CD4-positive, alpha-beta T cell treated with Interleukin-4 for 4 hours (primary cell): ENCODE measurements at places on chromosomes 11 and 22.

- no peak for DNase-seq
These were observed 512 bp upstream of the GRIA4 start for GRCh38 chr11:105609341-105609781.

GRCh38 chr22:34973926-34974325 is 92.0 kb upstream of the ISX start:
- DNase-seq, result no peak

- no peak for DNase-seq
These were observed 2.4 kb downstream of the ALX4 start for GRCh38 chr11:44307340-44308099.

DNA sequence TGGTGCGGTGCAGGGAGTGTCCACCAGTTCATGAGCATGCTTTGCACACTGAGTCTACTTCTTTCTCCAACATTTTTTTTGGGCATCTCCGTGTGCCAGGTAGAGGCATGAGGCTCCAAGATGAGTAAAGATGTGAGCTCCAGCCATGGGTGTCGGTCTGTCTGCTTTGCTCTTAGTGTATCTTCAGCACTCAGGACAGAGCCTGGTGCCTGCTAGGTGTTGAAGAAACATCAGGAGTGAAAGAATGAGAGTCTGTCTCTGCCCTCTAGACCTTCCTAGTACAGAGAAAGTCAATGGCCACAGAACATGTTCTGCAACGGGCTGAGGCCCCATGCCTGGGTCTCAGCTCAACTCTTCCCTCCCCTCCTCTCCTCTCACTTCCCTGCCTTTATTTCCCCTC is 486.5 kb downstream of the TBC1D22A start:
- no peak for DNase-seq

- no peak for DNase-seq
These were observed 37.1 kb upstream of the HORMAD2 start for GRCh38 chr22:30043161-30043560.

GRCh38 chr22:28949788-28950187 is 66.4 kb downstream of the ZNRF3 start:
- no peak for DNase-seq

GRCh38 chr11:83006877-83007330 is 64.8 kb downstream of the RAB30 start:
- DNase-seq, result no peak

- DNase-seq, result no peak
These were observed 24.0 kb upstream of the LMO1 start for GRCh38 chr11:8287703-8288102.

- DNase-seq, result no peak
These were observed 121.7 kb upstream of the CRYBB3 start for GRCh38 chr22:25077964-25078363.

GRCh38 chr11:77522215-77522614 is 48.3 kb upstream of the PAK1 start:
- no peak for DNase-seq

DNA sequence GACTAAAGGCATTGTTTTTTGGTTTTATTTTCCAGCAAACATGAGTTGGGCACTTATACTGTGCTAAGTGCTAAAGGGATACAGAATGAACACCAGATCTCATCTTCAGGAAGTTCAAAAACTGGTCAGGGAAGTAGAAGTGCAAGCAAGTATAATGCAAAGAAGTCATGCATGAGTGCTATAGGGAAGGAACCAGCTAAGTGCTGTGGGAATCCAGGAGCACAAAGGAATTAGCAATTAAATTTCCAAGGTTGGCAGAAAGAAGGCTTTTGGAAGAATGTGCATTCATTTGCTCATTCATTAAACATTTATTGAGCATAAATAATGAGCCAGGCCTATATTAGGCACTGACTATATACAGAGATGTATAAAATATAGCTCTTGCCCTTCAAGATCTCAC is 143.7 kb upstream of the ARHGAP42 start:
- DNase-seq, result no peak

DNA sequence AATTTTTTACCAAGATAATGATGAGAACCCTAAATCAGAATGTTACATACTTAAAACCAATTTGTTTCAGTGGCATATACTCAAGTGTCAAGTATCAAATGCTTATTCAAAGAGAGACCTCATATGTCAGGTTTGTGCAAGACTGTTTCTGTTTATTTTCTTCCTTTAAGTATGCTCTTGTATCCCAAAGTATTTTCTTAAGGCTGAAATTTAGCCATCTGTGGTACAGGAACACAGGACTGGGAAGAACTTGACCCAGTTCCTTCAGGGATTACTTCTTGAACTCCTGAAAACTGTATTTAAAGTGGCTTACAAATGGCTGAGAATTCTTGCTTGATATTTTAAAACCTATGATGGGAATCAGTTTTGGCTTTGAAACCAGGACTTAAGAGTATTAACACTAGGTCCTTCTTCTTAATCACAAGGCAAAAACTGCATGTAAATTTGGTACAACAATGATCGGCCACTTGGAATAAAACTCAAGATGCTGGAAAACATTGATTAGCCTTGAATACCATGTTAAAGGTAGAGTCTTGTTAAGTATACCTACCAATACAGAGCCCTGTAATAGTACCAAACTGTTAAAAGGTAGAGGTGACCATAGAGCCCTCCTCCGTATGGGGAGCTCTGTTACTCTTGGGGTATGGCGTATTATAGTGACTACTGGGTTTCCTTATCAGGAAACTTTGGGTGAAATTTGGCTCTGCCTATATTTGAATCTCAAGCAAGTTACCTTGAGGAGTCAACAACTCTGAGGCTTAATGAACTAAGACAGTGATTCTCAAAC is 95.9 kb downstream of the BLID start:
- DNase-seq, result no peak

DNA sequence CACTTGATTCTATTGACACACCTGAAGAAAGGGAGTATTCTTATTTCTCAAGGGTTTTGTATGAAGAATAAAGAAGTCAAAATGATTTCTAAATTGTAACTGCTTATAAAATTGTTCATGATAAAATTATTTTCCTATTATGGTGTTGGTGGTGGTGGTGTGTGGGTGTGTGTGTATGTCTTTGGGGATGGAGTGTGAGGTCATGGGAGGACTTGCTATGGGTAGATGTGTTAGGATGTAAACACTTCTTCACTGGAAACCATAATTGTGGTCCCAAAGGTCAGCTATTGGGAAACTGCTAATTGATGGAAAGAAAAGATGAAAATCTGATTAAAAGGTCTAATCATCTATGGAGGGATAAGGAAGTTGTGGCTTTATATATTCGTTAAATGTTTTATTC is 5.1 kb downstream of the TRIM22 start:
- DNase-seq, result no peak

- DNase-seq, result no peak
These were observed 628.2 kb downstream of the FAM181B start for GRCh38 chr11:82105331-82105998.

GRCh38 chr22:37647928-37648327 is 8.5 kb downstream of the SH3BP1 start:
- no peak for DNase-seq

- DNase-seq, result no peak
These were observed 33.6 kb upstream of the RELT start for GRCh38 chr11:73342633-73343032.

DNA sequence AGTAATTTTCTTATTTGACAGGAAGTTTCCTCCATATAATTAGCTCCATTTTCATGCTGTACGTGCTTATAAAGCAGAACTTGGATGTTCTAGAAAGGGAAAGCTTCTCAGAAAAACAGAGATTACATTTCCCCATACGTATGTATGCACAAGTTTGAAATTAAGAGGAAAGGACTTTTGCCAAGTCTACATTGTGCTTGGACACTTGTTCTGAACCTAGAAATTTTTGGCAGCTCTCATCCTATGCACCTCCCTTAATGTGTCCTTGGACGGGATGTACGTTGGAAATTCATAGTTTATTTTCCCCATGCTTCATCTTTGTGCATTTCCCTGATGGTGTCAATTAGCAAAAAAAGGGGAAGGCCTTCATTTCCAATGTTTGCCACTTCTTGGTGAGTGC is 322.7 kb downstream of the BLID start:
- no peak for DNase-seq

- DNase-seq, result no peak
These were observed 10.7 kb downstream of the MYO18B start for GRCh38 chr22:25752615-25753214.

- no peak for DNase-seq
These were observed 120.9 kb upstream of the LDLRAD3 start for GRCh38 chr11:35822815-35823495.

- no peak for DNase-seq
These were observed 21.3 kb downstream of the BCO2 start for GRCh38 chr11:112196519-112197087.

- DNase-seq, result no peak
These were observed at the start of gene MMP12 for GRCh38 chr11:102874852-102875251. Gene MMP12, minus strand, starts transcription at chr11:102874982. Its CDS starts 45 bp downstream, at chr11:102874937.

DNA sequence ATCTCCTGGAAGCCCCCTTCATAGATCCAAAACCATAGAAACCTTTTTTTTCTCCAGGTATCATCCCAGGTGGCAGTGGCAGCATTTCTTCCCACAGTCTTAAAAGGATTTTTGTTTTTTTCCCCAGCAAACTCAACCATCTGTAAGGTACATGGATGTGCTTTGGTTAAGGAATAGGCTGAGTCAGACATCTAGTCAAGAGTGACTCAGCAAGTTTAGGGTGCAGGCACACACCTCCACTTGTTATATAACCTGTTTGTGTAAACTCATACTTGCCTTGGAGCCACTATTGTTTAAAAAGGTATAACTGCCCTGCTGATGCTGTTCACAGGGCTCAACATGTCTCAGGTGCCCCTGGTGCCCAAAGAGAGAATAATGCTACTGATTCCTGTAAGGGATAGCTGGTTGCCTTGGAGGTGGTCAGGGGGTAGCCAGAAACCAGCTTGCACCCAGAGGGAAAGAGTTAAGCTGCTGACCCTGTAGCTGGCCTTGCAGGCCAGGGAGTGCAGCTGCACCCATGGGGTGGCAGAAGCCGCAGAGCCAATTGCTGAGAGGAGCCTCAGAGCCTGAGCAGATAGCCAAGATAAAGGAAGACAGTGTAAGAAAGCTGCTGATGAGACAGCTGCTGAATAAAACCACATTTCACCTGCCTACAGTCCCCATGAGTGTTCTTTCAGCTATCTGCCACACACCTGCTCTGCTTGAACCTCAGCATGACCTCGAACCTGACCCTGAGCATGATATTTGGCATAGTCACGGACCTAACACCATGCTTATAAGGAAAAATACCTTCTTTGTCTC is 1726.1 kb upstream of the RAG2 start:
- no peak for DNase-seq

GRCh38 chr11:61589961-61590360 is 9.1 kb upstream of the SYT7 start:
- DNase-seq, result no peak

GRCh38 chr11:72525466-72525865 is 91.1 kb upstream of the CLPB start:
- DNase-seq, result no peak

- peak; percentile 7 for DNase-seq
These were observed 393 bp downstream of the ST13 start for GRCh38 chr22:40855979-40856512.

DNA sequence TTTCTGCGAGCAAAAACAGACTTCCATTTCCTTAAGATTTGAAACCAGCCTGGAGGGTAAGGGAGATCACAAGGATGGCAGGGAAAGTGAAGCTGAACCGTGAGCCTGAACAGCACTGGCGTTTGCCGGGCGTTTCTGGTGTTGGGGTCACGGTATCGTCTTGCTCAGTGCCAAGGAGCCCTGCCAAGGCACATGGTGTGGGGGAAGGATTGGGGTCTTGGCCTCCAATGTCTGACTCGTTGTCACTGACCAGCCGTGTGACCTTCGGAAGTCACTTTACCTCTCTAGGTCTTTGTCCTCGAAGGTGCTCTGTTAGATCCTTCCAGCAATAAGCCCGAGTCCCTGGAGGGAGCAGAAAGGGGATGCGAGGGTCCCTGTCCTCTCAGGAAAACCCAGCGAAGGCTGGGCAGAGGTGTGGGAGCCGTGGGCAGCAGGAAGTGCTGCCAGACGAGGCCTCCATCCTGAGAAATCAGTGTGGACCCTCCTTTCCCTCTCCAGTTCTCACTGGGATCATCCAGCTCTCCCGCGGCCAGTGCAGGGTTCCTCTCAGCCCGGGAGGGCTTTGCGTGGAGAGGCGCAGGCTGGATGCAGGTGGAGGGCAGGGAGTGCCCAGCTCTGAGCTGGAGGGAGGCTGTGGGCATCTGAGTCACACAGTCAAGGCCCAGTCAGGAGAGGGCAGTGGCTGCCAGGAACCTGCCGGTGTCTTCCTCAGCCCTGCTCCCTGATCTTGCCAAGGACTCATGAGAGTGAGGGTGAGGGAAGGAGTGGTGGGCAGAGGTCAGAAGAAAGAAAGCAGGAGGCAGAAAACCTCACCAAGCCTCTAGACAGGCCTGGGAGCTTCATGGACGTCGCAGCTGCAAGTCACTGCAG is 18.9 kb downstream of the TOM1 start:
- DNase-seq, result no peak

DNA sequence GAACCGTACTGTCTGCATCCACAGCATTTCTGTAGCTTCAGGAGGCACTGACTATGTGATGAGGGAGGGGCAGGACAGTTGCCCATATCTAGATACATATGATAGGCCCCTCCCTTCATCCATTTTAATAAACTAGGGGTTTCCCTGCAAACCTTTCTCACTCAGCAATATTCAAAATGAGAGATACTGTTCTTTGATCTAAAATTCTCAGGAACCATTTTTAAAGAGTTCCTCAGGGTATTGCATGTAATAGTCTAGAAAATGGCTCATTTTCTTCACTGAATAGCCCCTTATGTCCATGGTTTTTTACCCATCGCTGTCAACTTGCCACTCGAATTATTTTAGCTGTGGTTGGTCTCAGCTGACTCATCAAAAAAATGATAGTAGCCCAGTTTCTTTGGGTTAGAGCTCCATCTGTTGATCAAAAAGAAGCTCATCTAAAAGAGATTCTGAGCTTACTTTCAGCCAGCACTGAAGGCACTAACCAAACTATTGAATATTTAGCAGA is 37.0 kb upstream of the DNAJB7 start:
- peak; percentile 66 for DNase-seq

- DNase-seq, result peak; percentile 84
These were observed 13.6 kb downstream of the BCL9L start for GRCh38 chr11:118911880-118912741.

GRCh38 chr22:45686004-45686403 is 14.4 kb downstream of the ATXN10 start:
- no peak for DNase-seq

- DNase-seq, result no peak
These were observed 6.1 kb downstream of the WNT7B start for GRCh38 chr22:45970705-45971407.

DNA sequence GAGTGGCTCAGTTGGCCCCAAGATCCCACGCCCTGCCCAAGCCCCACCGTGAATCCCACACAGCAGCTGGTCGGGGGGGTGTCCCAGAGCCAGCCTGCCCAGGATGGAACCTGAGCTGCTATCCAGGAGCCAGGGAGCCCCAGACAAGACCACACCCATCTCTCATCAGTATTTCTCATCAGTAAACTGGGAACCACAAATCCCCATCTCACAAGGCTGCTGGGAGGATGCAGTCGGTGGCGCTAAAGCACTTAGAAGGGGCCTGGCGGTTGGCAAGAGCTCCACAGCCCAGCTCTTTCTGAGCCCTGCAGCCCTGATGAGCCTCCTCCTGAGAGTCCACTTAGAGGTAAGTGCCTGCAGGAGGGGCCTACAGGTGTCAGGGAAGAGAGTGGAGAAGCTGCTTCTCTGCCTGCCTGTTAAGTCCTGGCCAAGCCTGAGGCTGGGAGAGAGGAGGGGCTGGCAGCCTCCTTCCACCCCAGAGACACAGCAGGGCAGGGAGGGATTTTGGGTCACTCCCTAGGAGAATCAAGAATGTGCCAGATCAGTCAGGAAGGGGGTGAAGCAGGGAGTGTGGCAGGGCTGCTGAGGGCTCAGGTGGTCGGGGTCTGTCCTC is 6.1 kb downstream of the FADS3 start:
- no peak for DNase-seq

GRCh38 chr11:131299598-131300438 is 70.6 kb upstream of the NTM start:
- DNase-seq, result no peak
